Activated naive CD8-positive, alpha-beta T cell treated with anti-CD3 and anti-CD28 coated beads for 36 hours (primary cell): ENCODE measurements at places on chromosomes 7 and 10. TPM values are rescaled to one million over a fixed set of nuclear protein-coding genes. Genes with fewer than 3 reads are reported as not detected.

DNA sequence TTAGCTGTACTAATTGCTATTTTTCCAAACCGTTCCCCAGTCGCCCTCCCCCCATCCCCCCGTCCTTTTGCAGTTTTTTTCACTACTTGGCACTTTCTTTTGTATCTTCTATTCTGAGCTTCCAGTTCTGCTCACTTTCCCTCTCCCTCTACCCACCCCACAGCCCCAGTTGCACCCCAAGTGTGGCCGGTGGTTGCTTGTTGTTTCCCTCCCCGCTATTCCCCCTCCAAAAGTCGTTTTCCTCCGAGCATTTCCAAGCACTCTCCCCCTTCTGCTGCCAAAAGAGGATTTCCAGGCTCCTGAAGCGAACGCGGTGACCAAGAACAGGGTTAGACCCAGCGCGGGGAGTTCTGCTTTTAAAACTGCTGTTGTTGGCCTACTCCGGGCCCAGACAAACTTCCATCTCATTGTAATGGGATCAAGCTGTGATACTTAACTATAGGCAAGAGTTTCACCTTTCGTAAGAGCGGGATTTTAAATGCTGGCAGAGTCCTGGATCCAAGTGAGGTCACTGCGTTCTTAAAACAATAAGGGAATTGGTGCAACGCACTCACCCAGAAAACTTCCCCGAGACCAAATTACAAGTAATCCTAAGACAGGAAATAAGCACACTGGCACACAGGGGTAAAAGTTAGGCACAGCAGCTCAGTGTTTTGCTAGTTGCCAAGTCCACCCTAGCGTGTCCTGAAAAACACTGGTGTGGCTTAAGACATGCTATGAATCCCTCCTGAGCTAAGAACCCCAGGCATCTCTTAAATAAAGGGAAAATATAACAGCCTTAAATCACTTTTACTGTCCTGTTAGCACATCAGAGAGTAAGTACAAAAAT, 1.5 kb upstream of the RGS10 start:
- peaks cover 9% of the 10 kb centered on the region for H3K27me3 ChIP-seq
- peaks cover 26% of the 10 kb centered on the region for H3K36me3 ChIP-seq
- peak overlapping the region; percentile 86 for H3K4me3 ChIP-seq
- peaks cover 17% of the 10 kb centered on the region for H3K4me1 ChIP-seq

- peaks cover 5% of the 10 kb centered on the region for H3K27me3 ChIP-seq
- no peaks in the 10 kb centered on the region for H3K36me3 ChIP-seq
- no peak overlapping the region for H3K4me3 ChIP-seq
- no peak for DNase-seq
- no peaks in the 10 kb centered on the region for H3K4me1 ChIP-seq
Observed at GRCh38 chr10:35959252-35959651, 317.2 kb upstream of the FZD8 start.

- H3K27me3 ChIP-seq: no peaks in the 10 kb centered on the region
- H3K4me3 ChIP-seq: no peak overlapping the region
- no peak for DNase-seq
- peaks cover 39% of the 10 kb centered on the region for H3K36me3 ChIP-seq
- H3K4me1 ChIP-seq: peaks cover 8% of the 10 kb centered on the region
Observed at GRCh38 chr10:50367732-50368131, 116.4 kb upstream of the ASAH2 start.

GRCh38 chr10:88793712-88794299, 8.7 kb upstream of the LIPM start:
- no peak for DNase-seq
- H3K4me3 ChIP-seq: no peak overlapping the region
- peaks cover 26% of the 10 kb centered on the region for H3K4me1 ChIP-seq

- no peak overlapping the region for H3K4me3 ChIP-seq
- no peak overlapping the region for H3K27ac ChIP-seq
- H3K27me3 ChIP-seq: peaks cover 4% of the 10 kb centered on the region
- no peaks in the 10 kb centered on the region for H3K36me3 ChIP-seq
Observed at GRCh38 chr7:77426521-77427051, 10.4 kb upstream of the GSAP start.

DNA sequence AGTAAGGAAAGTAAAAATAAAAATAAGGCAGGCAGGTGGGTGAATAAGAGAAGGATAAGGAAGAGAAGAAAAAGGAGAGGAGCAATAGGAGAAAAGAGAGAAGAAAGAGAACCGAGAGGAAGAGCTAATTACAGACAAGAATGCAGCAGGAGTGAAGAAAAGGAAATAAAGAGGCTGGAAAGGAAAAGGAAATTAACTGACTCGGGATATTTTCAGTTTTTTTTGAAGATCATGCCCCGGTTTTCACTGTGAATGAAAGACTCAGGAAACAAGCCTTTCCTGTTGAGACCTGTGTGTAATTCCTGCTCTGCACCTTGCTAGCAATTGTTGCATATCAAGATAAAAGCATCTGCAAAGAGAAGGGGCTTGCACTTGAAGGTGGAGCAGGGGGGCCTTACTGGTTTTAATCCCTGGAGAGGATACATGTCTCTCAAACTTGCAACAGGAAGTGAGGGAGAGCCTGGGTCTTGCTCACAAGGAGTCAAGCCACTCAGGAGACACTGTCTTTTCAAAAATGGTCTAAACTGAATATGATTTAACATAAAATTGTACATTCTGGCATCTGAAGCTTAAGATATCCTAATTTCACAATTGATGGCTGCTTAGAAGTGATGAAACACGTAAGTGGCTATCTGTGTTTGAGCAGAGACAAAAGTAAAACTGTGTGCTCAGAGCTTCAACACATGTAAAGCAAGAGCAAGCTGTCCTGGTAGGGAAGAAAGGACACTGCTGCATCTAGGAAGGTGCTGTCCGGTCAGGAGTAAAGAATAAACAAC, 157.6 kb downstream of the FAM107B start:
- DNase-seq: no peak
- H3K27me3 ChIP-seq: no peaks in the 10 kb centered on the region
- peak overlapping the region; percentile 34 for H3K27ac ChIP-seq
- H3K4me1 ChIP-seq: peaks cover 27% of the 10 kb centered on the region

The GIMAP7 gene
- 37.9 TPM for total RNA-seq

DNA sequence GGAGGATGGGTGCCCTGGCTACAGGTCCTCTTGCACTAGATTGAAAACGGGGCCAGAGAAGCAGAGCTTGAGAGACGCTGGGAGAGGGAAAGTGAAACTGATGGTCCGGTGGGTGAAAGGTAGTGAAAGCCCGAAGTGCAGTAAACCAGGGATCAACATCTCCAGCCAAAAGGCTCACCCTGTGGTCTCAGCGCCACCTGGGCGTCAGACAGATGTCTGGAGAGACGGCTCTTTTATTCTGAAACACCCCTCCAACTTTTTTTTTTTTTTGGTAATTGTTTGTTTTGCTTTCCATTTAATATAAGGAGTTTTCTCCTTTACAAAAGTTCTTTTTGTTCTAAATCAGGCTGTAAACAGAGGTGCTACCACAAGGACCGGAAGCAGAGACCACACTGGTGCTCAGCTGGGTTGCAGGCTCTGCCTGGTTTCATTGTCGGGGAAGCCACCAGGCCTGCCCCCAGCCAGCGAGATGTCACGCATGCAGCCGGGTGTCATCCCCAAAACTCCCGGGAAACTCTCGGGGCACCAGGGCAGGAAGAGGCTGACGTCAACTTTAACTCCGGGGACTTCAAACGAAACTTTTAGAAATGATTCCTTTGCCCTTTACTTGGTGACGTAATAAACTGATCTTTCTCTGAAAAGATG, 11.2 kb downstream of the IL2RA start:
- H3K4me3 ChIP-seq: peak overlapping the region; percentile 82
- DNase-seq: peak; percentile 96
- peaks cover 85% of the 10 kb centered on the region for H3K4me1 ChIP-seq
- peak overlapping the region; percentile 99 for H3K27ac ChIP-seq

The SPDYE2B gene
- total RNA-seq: not detected

GRCh38 chr10:13613519-13613918, 26.8 kb downstream of the PRPF18 start:
- no peaks in the 10 kb centered on the region for H3K4me1 ChIP-seq
- H3K36me3 ChIP-seq: peaks cover 21% of the 10 kb centered on the region
- no peaks in the 10 kb centered on the region for H3K27me3 ChIP-seq
- H3K27ac ChIP-seq: no peak overlapping the region
- no peak for DNase-seq

- no peak for DNase-seq
- no peak overlapping the region for H3K4me3 ChIP-seq
- no peak overlapping the region for H3K27ac ChIP-seq
- no peaks in the 10 kb centered on the region for H3K27me3 ChIP-seq
- no peaks in the 10 kb centered on the region for H3K36me3 ChIP-seq
Observed at GRCh38 chr10:124248056-124249045, 155.0 kb upstream of the CHST15 start.

The NUTM2A gene
- 0.47 TPM for total RNA-seq

DNA sequence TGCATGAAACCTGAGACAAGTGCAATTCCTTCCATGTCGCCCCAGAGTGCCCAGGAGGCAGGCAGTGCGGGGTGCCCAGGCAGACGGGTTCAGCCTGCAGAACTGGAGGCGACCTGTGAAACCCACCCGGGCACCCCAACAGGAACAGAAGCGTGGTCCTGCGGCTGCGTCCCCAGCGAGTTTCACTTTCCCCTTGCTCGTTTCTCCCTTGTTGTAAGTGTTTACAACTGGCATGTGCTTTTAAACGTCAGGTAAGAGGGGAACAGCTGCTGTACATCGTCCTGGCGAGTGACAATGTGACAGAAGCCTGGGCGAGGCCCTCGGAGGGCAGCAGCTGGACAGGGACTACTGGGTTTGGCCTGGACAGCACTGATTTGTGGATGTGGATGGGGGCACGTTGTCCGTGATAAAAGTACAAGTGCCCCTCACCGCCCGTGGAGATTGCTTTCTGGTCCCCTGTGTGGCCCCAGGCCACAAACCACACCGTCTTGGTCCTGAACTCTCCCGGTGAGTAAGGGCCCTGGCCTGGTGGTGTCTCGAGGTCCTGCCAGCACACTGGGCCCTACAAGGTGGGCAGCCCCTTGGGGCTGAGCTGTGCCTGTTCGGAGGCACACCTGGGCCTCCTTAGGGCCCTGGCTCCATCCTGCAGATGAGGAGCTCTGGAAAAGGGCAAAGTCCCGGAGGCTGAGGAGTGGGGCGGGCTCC, 4.0 kb downstream of the VENTX start:
- H3K27ac ChIP-seq: no peak overlapping the region
- no peaks in the 10 kb centered on the region for H3K36me3 ChIP-seq
- peaks cover 55% of the 10 kb centered on the region for H3K27me3 ChIP-seq
- peaks cover 13% of the 10 kb centered on the region for H3K4me1 ChIP-seq

DNA sequence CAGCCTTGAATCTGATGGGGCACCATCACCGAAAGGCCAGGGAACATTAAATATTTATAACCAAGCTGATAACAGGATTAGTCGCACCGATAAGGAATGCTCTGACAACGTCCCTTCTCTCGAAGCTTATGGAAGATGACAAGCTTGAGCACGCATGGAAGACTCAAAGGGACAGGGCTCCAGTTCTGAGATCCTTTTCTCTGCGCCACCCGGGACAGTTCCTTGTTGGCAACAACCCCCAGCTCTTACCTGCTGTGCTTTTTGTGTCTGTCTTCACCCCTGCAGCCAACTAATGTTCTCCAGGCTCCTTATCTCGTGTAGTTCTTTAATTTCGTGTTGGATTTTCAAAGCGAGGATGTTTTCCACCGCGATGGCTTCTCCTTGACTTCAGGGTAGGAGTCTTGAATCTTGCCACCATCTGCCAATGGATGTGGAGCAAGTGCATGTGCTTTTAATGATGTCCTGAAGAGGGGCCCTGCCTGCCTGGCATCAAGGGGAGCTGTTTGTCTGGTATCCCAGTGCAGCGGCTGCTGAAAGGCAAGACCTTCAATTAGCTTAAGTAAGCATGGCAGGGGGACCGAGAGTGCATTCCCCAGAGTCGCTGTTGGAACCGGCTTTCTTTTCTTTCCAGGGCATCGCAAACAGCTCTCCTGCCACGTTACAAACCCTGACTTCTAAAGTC, 354 bp upstream of the FERD3L start:
- no peaks in the 10 kb centered on the region for H3K36me3 ChIP-seq
- no peaks in the 10 kb centered on the region for H3K4me1 ChIP-seq

DNA sequence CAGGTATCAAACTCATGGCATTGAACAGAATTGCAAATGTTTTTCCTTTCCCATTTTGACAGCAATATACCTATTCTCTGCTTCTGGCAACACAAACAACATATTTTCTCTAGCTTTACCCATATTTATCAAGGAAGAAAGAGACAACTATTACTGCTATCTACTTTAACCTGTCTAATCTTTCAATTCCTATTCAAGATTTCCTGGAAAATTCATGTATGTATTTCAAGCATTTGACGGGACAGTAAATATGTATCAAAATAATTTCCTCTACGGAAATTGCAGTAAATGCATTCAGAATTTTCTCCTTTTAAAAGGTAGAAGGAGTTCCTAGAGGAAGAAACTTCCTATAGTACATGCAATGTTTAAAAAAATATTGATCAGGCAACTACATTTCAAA, 179.3 kb upstream of the LRRN3 start:
- H3K4me1 ChIP-seq: peaks cover 9% of the 10 kb centered on the region
- H3K36me3 ChIP-seq: peaks cover 12% of the 10 kb centered on the region
- no peaks in the 10 kb centered on the region for H3K27me3 ChIP-seq
- DNase-seq: no peak
- H3K4me3 ChIP-seq: no peak overlapping the region

GRCh38 chr10:99917963-99918825, 91.6 kb downstream of the DNMBP start:
- no peaks in the 10 kb centered on the region for H3K27me3 ChIP-seq
- no peak overlapping the region for H3K27ac ChIP-seq
- no peak overlapping the region for H3K4me3 ChIP-seq

GRCh38 chr10:33657154-33657908, 322.9 kb upstream of the NRP1 start:
- H3K36me3 ChIP-seq: no peaks in the 10 kb centered on the region
- no peak overlapping the region for H3K27ac ChIP-seq
- peaks cover 12% of the 10 kb centered on the region for H3K27me3 ChIP-seq
- DNase-seq: no peak

The ZPBP gene
- total RNA-seq: 0.37 TPM

GRCh38 chr7:94160719-94161435, 156.7 kb upstream of the BET1 start:
- H3K4me1 ChIP-seq: peaks cover 10% of the 10 kb centered on the region
- no peak for DNase-seq
- H3K36me3 ChIP-seq: no peaks in the 10 kb centered on the region
- H3K4me3 ChIP-seq: no peak overlapping the region
- H3K27ac ChIP-seq: no peak overlapping the region

GRCh38 chr7:127950233-127950935, 80.9 kb downstream of the LRRC4 start:
- no peak for DNase-seq
- H3K27me3 ChIP-seq: no peaks in the 10 kb centered on the region
- peaks cover 10% of the 10 kb centered on the region for H3K36me3 ChIP-seq
- H3K4me3 ChIP-seq: no peak overlapping the region
- H3K27ac ChIP-seq: no peak overlapping the region

DNA sequence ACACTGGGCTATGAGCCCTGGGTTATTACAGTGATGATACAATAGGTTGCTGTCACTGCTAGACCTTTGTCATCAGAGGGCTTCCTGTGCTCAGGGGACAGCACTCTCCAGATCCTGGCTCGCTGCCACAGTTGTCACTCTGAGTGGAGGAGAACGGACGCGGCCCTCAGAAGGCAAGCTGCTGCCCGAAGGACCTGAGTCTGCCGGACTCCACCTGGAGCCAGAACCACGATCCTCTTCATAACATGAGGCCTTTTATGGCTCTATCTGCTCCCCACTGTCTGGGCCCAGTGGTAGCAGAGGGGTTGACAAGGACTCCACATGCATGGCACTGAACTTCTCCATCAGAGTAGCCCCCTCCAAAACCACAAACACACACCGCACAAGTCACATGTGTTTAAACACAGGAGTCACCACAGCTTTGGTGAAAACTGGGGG, 94.7 kb upstream of the EFCAB10 start:
- peak; percentile 54 for DNase-seq
- H3K27ac ChIP-seq: peak overlapping the region; percentile 80
- peaks cover 3% of the 10 kb centered on the region for H3K36me3 ChIP-seq

- H3K27ac ChIP-seq: no peak overlapping the region
- H3K4me3 ChIP-seq: no peak overlapping the region
- H3K27me3 ChIP-seq: no peaks in the 10 kb centered on the region
- DNase-seq: no peak
- peaks cover 12% of the 10 kb centered on the region for H3K4me1 ChIP-seq
Observed at GRCh38 chr7:3494947-3495346, 193.9 kb downstream of the SDK1 start.
